ENCODE measurements at places on chromosomes 11 and 22.

GRCh38 chr11:12164061-12165014 is 53.9 kb downstream of the MICAL2 start:
- no peak for DNase-seq

DNA sequence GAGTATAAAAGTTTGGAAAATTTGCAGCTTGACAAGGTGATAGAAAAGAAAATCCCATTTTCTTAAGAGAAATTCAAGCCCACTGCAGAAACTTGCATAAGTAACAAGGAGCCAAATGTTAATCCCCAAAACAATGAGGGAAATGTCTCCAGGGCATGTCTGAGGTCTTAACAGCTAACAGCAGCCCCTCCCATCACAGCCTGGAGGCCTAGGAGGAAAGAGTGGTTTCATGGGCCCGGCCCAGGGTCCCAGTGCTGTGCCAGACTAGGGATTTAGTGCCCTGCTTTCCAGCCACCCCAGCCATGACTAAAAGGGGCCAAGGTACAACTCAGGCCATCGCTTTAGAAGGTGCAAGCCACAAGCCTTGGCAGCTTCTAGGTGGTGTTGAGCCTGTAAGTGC is 123.7 kb upstream of the TRPC6 start:
- no peak for DNase-seq

DNA sequence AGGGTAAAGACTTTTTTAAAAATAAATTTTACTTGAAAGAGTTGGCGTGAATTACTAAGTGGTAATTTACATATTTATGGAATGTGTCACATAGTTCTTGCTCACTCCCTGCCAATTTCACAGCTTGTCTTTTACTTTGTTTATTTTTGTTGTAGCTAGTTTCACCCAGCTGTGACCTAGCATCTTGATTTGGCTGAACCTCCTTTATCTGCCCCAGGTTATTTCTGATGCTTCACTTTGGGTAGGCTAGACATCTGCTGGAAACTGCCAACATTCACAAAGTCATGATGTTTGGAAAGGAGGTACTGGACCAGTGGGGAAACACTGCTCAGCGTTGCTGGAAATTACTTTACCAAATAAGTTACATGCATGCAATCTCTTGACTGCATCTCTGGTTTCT is 1676.0 kb upstream of the RAG2 start:
- peak; percentile 29 for DNase-seq

- DNase-seq, result no peak
Observed at GRCh38 chr11:23859087-23859486, 637.8 kb upstream of the LUZP2 start.

- no peak for DNase-seq
Observed at GRCh38 chr11:134901542-134901941, 489.5 kb upstream of the B3GAT1 start.

GRCh38 chr22:37253126-37253660 is 9.1 kb upstream of the RAC2 start:
- DNase-seq, result no peak

DNA sequence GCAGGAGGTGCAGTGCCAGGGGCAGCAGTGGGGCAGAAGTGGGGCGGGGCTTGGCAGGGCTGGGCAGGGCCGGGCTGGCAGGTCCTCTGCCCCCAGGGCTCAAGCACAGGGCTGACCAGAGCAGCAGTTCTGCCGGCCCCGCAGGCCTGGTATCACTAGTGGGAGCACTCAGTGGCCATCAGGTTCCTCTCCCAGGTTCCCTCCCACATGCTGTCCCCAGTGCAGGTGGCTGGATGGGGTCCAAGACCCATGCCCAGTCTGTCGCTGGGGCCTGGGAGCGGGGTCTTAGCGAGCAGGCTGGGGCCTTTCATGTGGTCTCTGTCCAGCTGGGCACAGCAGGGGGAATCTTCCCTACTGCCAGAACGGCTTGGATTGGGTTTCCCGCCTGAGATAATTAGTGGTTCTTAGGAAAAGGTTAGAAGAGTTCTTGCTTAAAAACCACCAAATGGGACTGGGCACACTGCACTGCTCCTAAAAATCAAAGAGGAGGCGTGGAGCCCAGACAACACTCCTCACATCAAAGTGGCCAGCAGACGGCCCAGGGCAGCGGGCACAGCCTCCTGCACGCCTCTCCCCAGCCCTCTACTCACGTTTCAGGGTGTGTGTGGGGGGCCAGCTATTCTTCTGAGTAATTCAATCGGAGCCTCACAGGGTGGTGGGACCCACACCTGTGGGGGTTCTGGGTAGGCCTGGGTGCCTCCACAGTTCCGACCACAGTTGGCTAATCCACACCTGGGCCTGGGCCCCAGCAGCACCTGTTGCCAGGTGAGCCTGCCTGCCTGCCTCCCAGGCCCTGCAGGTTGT is 45.6 kb downstream of the TPCN2 start:
- no peak for DNase-seq

DNA sequence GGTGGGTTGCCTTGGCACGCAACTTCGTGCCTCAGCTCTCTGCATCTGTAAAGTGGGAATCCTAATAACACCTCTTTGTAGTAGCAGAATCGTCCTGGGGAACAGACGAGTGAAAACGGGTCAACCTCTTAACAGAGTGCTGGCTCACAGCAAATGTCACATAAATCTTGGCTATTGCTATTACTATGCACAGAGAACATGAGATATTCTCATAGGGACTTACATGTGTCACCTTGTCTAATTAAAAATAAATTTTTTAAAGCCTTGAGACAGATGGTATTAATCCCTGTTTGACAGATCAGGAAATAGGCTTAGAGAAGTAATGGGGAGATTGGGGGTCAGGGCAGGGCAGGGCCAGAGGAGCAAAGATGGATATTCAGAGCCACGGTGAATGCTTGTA is 44.3 kb upstream of the IGSF9B start:
- DNase-seq, result no peak

- DNase-seq, result no peak
Observed at GRCh38 chr11:131138731-131139130, 222.5 kb upstream of the SNX19 start.

GRCh38 chr11:69241844-69242243 is 52.1 kb upstream of the MYEOV start:
- no peak for DNase-seq

- DNase-seq, result no peak
Observed at GRCh38 chr11:37184326-37184725, 586.3 kb upstream of the RAG2 start.

All from fibroblast of the conjunctiva (primary cell).